Lung (tissue), 17 donors: ENCODE measurements at places on chromosomes 12 and 14.
A peak's percentile ranks its signal among the peaks of the same experiment; 100 is the strongest.

DNA sequence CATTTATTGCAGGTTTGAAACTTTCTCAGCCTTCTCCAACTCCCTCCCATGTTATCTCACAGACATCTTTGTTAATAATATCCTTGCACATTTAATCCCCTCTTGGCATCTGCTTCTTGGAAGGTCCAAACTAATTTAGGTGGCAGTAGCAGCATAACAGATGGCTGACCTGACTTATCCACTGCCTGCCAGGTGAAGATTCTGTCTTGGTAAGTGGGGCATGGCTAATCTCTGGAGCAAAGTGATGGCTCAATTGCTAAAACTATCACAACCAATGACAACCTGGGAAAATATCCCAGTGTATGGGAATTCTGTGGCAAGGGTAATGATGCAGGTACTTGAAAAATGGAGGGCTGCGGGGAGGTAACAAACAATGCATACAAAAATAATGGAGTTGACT is 58.2 kb upstream of the ALG10B start:
- DNase-seq = no peak

DNA sequence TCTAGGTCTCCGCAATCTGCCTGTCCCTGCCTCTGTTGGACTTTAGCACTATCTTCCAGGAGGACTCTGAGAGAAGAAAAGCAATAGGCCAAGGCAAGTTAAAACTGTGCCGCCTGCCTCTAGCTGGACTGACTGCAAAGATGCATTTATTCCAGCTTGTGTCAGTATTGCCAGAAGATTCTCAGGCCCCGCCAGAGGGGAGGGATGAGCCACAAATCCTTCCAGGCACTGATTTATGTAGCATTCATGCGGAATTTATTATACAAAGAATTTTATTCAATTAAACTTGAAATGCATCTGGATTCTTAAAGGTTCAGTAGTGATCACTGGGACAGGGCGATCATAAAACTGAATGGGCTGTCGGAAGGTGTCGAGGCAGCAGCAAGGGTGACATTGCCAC is 19.8 kb downstream of the MMAB start:
- no peak for DNase-seq

GRCh38 chr14:95303552-95303951 is 16.2 kb downstream of the CLMN start:
- no peak for DNase-seq

- DNase-seq = peak; percentile 19
These were observed 87.1 kb downstream of the ATP2B1 start for GRCh38 chr12:89621521-89621920.

DNA sequence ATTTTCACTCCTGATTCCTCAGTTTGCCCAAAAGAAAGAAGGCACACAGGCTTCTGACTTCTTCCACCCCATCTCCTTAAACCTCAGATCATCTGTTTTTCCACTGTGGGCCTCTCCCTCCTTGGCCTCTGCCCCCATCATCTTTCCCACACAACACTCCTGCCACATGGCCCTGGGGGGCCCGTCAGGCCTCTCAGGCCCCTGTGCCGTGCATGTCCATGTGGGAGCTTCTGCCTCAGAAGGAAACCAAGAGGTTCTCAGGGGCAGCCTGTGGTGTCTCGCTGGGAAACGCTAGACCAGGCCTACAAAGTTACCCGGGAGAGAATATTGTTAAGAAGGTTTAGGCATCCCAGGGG is 8.0 kb downstream of the KLHL33 start:
- DNase-seq = no peak

DNA sequence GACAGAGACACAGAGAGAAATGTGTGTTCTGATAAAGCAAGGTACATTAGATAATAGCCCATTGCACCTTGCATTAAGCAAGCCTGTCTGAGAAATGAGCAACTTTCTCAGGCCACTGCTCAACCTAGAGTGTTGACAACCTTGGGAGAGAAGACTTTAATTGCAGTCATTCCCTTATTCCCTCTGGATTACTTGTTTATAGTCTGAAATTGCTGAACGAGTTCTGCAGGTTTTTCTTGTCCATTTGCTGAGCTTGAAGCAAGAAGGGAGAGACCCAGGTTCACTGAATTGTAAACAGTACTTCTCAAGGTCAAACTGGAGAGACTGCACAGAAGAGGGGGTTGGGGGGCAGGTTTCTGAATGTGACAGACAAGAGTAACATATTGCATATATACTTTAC is 159.4 kb upstream of the PLEKHG7 start:
- DNase-seq = peak; percentile 90

DNA sequence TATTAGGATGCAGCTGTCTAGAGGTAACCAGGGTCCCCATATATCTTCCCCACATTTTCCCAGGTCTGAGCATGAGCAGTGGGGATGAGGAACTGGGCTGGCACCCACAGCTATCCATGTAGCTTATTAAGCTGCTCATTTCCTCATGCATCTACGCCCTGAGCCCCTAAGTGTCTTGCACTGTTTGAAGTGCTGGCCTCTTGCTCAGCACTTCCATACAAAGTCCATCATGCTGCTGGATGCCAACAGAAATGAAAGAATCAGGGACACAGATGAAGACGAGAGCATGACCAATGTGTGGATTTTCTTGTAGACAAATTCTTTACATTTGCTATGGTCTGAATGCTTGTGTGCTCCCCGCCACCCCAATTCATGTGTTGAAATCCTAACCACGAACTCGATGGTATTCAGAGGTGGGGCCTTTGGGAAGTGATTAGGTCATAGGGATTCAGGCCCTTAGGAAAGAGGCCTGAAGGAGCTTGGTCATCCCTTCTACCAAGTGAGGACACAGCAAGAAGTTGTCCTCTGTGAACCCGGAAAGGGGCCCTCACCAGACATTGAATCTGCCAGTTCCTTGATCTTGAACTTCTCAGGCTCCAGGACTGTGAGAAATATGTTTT is 54.5 kb downstream of the C12orf75 start:
- no peak for DNase-seq

GRCh38 chr12:53414756-53415417 is 8.8 kb upstream of the AMHR2 start:
- DNase-seq = peak; percentile 75

DNA sequence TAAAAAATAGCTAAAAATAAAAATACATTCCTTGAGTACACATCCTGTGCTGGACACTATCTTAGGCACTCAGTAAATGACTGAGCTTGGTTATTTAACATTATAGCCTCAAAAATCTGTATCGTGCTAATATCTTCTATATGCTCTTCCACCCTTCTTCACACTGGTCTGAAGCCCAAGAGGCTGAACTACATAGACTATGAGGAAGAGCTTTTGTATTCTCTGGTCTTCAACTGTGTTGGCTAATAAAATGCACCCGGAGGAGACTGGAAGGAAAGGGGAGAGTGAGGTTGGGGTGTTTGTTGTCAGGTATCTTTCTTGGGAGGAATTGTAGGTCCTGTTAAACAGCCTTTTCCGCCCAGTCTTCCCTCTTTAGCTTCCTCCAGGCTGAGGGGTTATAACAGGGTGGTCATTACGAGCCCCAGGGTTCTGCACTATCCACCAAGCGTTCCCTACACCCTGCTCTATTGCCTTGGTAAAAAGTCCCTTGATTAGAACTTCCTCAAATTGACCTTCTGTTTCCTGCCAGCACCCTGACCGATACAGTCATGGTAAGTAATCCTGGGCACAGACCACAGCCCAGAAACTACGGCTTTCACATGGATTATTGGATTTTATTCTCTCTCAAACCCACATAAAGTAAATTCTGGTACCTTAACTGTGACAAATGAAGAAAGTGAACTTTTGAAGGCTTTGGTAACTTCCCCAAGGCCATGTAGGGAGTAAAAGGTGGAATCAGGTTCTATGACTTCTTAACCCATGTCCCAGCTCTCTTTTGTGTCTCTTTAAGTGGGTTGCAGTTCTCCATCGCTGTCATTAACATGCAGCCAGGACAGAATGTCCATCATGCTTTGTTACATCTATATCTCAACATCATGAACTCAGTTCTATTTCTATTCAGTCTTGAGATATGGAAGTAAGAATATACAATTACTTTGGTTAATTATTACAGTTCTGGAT is 71.3 kb downstream of the PTHLH start:
- no peak for DNase-seq

- DNase-seq = no peak
These were observed 35.4 kb upstream of the DIO3 start for GRCh38 chr14:101525640-101526527.

- DNase-seq = no peak
These were observed 147.3 kb downstream of the ADGRD1 start for GRCh38 chr12:131101006-131101405.
